ENCODE measurements at places on chromosomes 3 and 15.

DNA sequence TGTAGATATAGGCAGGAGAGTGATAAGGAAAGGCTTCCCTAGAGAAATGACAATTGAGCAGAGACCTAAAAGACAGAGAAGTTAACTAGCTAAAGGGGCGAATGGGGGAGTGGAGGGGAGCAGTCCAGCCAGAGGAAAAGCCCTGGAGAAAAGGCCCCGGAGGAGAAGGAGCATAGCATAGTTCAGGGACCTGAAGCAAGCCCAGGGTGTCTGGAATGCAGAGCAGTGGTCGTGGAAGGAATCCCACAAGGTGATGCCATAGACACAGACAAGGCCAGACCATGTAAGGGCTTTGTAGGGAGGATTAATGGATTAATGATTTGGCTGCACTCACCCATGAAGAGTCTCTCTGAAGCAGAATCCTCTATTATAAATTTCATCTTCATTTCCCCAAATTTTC lies 45.8 kb upstream of the LRRN1 start:
- no peak for DNase-seq

DNA sequence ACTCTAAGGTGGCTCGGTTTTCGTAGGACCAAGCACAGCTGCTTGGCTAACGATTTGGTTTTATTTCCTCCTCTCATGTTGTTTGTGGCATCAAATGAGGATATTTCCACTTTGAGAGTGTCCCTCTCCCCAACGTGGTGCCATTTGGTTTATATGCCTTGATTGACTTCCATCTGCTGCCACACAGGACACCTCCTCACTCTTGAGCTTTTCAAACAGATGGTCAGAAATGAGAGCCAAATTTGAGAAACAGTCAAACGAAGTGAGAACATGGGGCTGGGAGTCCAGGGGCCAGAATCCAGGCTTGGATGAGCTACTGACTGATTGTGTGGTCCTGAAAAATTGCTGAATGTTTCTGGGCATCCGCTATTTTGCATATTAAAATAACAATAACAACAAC lies 43.5 kb downstream of the CEMIP start:
- no peak for DNase-seq

DNA sequence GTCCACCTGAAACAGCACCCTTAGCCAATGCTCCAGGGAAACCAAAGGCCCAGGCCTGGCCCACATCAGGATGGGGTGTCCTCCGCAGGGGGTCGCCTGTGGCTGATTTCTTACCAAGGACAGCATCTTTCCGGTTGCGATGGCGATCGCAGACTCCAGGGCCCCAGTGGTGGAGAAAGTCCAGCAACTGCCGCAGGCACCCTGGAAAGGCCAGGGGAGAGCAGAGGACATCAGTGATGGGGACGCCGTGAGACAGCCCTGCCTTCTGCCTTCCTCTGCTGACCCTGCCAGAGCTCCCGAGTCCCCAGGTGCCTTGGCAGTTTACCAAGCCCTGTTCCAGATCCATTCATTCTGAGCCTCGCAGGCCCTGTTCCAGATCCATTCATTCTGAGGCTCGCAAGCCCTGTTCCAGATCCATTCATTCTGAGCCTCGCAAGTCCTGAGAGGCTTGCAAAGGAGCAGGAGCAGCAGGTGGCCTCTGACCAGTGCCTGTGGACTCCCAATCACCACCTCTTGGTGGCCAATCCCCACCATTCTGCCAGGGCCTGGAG lies 12.5 kb downstream of the CTSH start:
- DNase-seq = no peak

DNA sequence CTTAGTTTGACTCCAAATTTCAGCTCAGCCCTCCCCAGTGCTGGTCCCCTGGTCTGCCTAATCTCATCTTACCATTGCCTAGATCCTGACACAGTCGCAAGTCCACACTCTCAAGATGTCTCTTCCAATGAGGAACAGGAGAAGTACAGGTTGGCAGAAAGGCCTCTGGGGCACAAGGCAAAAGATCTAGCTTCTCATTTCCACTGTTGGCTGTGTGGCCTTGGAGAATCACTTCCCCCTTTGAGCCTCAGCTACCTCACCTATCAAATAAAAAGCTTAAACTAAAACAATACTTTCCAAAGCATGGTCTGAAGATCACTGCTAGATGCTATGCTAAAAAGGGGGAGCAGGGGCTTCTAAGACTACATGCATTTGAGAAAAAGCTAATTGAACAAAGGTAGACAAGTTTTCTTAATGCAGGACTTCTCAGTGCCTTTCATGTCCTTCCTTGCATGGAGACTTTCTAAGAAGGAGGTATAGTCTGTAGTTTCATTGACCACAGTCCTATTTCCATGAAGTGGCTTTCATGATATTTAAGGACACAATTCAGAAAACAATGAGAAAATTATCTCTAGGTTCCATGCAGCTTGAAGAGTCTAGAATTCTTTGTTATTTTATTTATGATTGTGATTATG lies 118.0 kb upstream of the RAD18 start:
- DNase-seq = no peak

- no peak for DNase-seq
Measured at GRCh38 chr3:189404024-189404423, 227.2 kb upstream of the TP63 start.

GRCh38 chr3:160879859-160880258 lies 123.8 kb downstream of the PPM1L start:
- no peak for DNase-seq

DNA sequence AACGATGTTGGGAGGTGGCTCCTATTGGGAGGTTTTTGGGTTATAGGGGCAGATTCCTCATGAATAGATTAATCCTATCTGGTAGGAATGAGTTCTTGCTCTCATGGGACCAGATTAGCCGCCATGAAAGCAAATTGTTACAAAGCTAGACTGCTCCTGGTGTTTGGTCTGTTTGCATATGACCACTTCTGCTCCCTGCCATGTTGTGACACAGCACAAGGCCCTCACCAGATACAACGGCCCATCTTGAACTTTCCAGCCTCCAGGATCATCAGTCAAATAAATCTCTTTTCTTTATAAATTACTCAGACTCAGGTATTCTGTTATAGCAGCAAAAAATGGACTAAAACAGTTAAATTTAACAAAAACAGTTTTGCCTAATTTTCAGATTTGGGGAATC lies 34.4 kb downstream of the TRIM42 start:
- DNase-seq = no peak

DNA sequence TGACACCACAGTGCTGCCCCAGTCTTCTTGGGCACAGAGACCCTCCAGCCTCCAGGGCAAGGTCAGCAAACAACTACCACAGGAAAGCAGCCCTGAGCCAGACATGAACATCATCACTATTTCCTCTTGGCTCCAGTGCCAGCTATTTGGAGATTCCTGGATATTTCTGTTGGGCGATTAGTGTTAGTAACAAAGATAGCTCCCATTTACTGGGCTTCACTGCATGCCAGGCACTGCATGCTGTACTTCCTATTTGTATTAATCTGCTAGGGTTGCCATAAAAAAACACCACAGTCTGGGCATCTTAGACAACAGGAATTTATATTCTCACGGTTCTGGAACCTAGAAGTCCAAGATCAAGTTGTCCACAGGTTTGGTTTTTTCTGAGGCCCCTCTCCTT lies 255.1 kb upstream of the STT3B start:
- no peak for DNase-seq

DNA sequence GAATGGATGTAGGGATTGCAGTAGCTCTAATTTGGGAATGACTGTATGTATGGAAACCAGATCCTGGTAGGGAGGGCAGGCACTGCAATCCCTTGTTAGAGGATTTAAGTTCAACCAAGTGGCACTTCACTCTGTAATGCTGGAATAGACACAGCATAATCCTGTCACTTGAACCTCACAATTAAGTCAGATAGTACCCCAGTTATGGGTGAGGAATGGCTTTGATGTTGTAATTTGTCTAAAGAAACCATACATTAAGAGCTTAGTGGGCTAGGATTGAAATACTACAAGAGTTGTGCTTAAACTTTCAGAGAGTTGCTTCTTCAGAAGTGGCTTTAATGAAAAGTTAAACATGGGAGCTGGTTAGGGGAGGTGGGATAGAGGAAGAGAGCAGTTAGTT lies 9.3 kb downstream of the RAB7A start:
- no peak for DNase-seq

GRCh38 chr3:42829083-42829627 lies 19.9 kb downstream of the ACKR2 start:
- DNase-seq = no peak

DNA sequence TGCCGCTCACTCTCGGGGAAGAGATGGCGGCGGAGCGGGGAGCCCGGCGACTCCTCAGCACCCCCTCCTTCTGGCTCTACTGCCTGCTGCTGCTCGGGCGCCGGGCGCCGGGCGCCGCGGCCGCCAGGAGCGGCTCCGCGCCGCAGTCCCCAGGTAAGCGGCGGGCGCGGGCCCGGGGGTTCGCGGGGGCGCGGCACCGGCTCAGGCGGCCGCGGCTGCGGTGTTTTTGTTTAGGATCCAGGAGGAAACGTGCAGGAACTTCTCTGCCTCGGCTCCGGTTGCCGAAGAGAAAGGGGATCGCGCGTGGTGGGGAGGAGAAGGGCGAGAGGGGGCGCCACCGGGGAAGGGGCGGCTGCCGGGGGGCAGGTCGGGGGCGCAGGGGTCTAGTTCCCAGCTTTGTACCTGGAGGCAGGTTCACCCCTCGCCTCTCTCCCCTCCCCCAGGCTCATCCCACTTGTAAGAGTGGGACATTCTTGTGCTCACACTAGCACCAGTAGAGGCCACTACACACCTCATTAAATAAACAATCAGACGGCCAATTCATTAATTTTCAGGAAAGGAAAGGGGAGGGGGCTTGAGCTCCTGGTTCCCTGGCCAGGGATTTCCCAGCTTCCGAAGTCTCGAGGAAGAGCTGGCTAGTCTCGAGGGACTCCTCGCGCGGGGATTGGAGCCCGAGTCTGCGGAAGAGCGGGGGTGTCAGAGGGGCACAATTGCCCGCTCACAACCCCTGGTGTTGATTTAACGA lies 562 bp downstream of the NEO1 start:
- DNase-seq = peak; percentile 59

DNA sequence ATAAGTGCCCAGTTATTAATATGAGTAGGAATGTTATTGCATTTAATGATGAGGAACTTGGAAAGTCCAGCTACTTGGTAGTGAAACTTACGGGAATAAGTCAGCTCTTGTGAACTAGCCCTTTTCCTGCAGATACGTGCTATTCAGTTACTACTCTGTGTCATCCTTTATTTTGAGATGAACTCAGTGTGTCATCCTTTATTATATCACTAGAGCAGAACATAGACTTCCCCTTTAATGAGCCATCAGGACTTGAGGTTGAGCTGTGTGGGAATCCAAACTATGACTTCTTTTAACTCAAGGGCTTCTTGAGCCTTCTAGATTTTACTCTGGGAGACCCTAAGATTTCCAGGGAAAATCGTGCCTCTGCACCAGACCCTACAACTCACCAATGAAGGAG lies 3.6 kb downstream of the ACTC1 start:
- no peak for DNase-seq

- DNase-seq = no peak
Measured at GRCh38 chr3:107662124-107662507, 139.4 kb downstream of the BBX start.

GRCh38 chr3:58183221-58183620 lies 27.6 kb downstream of the DNASE1L3 start:
- no peak for DNase-seq

DNA sequence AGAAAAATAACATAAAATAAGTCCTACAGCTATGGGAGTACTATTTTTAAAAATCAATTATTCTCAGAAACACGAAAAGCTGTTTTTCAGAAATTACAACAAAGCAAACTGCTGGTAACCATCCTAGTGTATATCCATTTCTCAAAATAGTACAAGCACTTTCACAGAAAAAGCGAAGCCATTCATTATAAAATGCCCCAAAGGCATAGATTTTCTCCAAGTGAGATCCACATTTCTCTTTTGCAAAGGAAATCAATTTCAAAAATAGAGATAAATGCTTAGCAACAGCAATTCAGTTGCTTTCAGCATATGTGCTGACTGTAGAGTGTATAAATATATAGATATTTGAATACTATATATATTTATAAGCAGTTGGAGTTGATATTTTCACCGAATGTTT lies 1266.3 kb downstream of the SI start:
- DNase-seq = no peak

DNA sequence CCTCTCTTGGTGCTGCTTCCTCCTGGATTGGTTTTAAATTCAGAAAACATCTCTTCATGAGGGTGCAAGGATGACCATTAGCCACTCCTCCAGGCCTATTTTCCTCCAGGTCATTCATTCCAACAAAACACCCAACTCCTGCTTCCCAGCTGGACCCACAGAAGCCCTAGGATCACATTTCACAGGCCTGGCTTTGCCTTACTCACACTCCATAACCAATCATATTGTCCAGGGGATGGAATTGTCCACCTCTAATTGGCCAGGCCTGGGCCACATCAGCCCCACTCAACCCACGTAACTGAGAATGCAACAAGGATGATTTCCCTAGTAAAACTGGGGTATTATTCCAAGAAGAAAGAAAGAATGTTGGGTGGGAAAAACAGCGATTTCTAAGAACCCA lies 616.7 kb upstream of the SUCLG2 start:
- no peak for DNase-seq

GRCh38 chr3:49807431-49808114 lies 4.5 kb downstream of the INKA1 start:
- DNase-seq = no peak

Data from germinal center (tissue), 1 donor.